GM12892 (cell line): ENCODE measurements at places on chromosomes 16 and 17.

DNA sequence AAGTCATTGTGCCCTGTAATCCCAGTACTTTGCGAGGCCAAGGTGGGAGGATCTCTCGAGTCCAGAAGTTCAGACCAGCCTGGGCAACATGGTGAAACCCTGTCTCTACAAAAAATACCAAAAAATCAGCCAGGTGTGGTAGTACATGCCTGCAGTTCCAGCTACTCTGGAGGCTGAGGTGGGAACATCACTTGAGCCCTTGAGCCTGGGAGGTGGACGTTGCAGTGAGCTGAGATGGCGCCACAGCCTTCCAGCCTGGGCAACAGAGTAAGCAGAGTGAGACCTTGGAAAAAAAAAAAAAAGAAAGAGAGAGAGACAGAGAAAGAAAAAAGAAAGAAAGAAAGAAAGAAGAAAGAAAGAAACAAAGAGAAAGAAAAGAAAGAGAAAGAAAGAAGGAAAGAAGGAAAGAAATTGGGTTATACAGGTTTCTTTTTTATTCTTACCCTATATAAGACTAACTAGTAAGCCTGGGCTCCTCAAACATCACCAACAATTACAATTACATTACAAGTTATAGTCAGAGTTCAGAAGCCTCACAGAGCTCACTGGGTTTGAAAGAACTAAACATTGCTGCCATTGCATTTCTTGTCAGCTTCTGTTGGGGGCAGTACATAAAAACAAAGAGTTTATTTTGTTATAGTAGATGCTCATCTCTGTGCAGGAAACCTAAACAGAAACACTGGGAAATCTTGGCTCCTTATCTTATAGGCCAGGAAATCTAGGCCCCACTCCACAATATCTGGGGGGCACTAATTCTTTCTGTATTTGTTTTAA lies 6.7 kb upstream of the ABCA9 start:
- no peak for DNase-seq

DNA sequence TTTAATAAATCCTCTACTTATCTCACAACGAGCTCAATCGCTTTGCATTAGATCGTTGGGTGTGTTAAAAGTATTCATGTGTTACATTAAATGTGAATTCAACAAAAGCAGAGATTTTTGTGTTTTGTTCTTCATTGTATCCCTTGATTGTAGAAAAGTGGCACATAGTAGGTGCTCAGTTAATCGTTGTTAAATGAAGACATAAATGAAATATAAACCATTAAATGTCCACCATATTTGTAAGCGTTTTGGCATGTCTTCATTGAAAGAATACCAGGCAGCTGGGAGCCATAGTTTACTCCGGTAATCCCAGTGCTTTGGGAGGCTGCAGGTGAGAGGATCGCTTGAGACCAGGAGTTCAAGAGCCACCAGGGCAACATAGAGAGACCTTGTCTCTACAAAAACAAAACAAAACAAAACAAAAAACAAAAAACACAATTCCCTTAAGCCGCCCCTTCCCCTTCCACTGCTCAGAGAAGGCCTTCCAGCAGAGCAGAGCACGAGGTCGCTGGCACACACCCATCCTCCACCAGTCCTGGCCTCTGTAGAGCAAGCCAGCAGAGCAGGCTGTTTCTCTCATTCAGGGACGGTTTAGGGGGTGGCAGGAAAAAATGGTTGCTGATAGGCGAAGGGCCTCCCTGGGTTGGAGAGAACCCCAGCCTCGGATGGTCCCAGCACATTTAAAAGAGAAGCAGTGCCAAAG lies 673 bp upstream of the CHD9 start:
- DNase-seq, result no peak

DNA sequence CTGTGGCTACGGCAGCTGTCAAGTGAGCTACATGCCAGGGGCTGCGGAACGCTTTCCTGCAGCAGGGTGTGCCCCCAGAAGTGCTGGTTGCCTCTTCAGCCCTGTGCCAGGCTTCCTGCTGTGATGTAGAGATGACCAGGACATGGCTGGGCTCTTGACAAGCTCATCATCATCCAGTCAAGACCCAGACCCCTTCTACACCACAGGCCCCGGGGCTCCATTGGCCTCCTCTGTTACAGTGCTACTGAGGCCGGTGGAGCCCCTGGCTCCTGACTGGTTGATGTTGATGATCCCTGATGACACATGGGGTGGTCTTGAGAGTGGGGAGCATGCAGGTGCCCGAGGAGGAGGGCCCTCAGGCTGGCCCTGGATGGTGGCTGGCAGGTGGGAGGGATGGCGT lies 50.1 kb downstream of the B9D1 start:
- DNase-seq, result no peak

- DNase-seq, result no peak
Measured at GRCh38 chr17:73616873-73617404, 27.3 kb downstream of the SDK2 start.

DNA sequence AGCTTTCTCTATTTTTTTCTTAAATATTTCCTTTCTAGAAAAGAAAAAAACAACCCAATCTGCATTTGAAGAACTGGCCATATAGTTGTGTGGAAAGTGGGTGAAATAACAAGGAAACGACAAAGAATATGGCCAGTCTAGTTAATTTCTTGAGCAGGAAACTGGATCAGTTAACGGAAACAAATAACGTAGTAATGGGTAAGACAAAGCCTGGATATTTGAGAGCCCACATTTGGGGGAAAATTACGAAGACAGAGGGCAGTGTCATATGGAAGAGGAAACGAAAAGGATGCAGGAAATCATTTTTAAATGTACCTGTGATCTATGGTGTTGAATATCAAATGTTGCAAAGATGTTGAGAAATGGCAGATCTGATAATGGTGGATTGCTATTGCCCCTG lies 78.6 kb downstream of the HS3ST3A1 start:
- DNase-seq, result no peak

GRCh38 chr16:55330781-55331647 lies 7.0 kb downstream of the IRX6 start:
- no peak for DNase-seq

DNA sequence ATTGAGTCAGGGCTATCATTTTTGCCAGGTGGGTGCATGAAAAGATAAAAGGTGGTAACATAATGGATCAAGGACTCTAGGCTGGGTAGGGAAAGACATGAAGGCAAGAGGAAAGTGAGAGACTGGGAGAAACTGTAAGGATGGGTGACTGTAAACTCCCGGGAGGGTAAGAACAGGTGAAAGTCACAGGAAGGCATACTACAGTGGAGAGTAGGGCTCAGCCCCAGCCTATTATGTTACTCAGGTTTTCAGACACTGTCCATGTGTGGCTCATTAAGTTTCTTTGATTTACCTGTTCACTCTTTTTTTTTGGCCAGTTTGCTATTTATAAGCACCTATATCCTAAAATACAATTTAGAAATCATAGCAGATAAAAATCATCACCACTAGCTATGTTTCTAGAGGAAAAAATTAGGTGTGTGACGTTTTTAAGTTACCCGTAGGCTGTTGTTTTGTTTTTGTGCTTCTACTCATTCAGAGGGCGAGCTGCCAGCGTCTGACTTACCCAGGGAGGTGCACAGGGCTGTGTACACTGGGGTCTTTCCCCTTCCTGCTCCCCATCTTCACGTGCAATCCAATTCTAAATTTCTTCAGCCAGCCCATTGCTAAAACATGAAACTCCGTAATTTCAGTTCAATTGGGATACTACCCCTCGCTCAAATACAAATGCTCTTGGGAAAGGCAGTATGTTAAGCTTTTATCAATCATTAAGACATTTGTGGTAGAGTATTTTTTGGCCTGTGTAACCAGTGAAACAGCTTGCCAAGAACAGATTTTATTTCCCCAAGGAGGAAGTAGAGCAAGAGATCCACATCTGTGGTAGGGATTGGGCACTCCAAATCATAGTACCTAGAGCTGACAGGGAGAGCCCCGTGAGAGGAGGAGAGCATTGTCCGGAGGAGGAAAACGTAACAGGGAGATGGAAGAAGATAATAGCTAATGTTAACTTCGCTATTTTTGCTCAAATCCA lies 21.7 kb upstream of the VWA3A start:
- no peak for DNase-seq

GRCh38 chr17:6551356-6551755 lies 5.0 kb downstream of the PITPNM3 start:
- DNase-seq, result no peak

GRCh38 chr16:2371421-2371820 lies 30.9 kb upstream of the ABCA3 start:
- DNase-seq, result no peak

GRCh38 chr17:76077584-76078110 lies 1.3 kb upstream of the ZACN start:
- no peak for DNase-seq

DNA sequence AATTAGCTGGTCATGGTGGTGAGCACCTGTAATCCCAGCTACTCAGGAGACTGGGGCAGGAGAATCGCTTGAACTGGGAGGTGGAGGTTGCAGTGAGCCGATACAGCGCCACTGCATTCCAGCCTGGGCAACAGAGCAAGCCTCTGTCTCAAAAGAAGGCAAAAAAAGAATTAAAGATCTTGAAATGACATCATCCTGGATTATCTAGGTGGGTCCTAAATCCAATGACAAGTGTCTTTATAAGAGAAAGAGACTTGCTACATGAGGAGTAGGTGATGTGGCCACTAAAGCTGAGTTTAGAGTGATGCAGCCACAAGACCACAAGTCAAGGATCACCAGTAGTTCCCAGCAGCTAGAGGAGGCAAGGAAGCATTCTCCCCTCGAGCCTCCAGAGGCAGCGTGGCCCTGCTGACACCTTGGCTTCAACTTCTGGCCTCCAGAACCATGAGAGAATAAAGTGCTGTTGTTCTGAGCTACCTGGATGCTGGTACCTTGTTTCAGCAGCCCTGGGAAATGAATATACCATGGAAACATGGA lies 15.8 kb downstream of the CIITA start:
- no peak for DNase-seq
